ENCODE measurements at places on chromosomes 1 and 21.

- no peak for DNase-seq
Observed at GRCh38 chr1:47677241-47677940, 239.5 kb downstream of the FOXD2 start.

GRCh38 chr1:21027805-21028204 lies 148.9 kb downstream of the EIF4G3 start:
- DNase-seq = no peak

- no peak for DNase-seq
Observed at GRCh38 chr1:20558191-20558590, 5.8 kb downstream of the FAM43B start.

- no peak for DNase-seq
Observed at GRCh38 chr1:107575226-107575625, 389.8 kb downstream of the VAV3 start.

DNA sequence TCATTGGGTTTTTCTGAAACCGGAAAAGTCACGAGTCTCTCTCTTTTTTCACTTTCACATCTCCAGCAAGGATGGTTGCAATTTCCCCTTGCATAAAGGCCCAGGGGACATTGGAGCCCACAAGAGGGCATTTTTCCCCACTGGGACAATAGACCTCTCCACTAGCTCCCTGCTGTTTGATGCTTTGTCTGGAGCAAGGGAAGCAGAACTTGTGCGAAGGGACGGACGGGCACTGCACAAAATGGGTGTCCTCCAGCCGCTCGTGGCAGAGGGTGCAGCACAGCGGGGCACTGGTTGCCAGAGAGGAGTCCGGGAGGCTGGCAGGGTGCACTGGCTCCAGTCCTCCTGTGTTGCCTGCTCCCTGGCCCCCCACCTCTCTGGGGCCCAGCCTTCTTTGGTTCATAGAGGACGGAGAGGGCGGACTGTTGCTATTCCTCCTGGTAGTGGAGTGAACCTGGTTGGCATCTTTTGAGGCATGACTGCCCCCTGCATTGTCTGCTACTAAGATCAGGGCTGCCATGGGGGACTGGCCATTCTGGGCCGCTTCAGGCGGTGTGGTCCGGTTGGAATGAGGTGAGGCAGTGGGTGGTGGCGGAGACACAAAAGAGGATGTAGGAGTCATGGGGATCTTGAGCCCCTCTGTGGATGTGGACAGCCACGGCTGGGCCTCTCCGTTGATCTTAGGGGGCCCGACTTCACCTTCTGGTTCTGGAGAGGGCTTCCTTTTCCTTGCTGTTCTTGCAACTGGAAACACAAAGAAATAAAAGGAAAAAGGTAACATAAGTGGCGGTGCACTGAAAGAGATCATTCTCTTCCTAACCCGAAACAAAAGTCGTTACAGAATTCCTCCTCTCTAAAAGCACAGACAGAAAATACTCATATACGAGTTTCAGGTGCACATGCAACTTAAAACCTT lies 2.6 kb downstream of the IRF2BP2 start:
- peak; percentile 33 for DNase-seq
